ENCODE measurements at places on chromosomes 4 and X.
A peak's percentile ranks its signal among the peaks of the same experiment; 100 is the strongest.

DNA sequence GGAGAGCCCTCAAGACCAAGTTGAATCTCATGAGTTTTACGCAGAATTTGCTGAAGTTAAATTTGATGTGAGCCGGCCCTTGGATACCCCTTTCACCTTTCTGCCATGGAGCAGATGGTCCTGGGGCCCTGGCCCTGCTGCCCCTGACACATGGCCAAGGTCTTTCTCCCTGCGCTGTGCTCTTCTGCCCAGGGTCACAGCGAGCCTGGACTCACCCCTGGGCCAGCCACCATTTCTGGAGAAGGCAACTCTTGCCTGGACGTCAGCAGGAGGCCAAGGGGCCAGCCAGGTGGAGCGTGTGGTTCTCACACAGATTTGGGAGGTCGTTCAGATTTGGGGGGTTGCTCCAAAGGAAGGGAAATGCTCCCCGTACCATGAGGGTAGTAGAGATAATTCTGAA is 30.0 kb downstream of the PCGF3 start:
- ATAC-seq: no peak

DNA sequence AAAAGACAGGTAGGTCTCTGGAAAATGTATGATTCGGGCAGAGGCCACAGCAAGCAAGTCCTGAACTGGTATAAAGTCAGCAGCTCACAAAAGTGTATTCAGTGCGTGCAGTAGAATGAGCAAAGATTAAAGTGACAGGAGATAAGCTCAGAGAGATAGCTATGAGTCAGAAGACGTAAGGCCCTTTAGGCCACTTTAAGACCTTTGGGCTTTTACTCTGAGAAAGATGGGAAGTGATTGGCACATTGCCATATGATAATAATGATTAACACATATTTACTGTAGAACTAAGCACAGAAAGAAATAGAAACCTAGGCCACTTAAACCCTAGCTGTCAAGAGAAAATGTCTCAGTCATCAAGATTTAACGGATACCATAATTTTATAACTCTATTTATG is 51.7 kb downstream of the TBCK start:
- no peak for ATAC-seq

DNA sequence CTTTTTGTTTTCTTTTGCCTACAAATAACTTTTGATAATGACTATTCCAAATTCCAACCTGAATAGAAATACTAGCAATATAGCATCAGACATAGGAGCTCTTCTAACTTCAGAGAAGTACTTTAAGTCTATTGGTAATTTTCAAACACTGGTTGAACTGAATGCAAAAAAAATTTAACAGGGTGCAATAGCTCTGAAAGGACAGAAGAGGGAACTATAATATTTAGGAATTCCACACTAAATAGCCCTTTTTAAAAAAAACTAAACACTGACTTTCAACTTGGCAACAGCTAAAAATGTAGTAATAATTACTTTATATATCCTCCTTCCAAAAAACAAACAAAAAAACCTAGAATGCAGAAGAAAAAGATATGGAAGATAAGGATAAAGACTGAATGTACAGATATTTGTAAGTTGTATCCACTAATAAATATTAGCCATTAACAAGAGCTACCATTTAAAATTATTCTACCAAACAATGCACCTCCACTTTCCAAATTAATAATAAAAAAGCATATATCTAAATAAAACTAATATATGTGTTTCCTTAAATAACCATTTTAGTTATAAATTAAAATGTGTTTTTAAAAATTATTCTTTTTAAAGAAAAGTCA is 81.4 kb downstream of the FBXW7 start:
- no peak for ATAC-seq

DNA sequence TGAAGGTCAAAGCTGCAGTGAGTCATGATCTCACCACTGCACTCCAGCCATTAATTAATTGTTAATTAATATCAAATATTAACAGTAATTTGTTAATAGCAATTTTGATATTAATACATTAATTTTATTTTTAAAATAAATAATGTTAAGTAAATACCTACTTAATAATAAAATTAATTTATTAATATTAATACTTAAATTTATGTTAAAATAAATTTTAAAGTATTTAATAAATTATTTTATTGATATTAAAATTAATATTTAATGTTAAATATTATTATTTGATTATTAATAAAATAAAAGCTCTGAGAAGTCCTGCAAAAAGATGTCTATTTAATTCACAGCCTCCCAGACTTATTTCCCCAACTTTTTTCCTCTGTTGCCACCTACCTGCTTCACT is 25.1 kb upstream of the TRIM2 start:
- no peak for ATAC-seq

DNA sequence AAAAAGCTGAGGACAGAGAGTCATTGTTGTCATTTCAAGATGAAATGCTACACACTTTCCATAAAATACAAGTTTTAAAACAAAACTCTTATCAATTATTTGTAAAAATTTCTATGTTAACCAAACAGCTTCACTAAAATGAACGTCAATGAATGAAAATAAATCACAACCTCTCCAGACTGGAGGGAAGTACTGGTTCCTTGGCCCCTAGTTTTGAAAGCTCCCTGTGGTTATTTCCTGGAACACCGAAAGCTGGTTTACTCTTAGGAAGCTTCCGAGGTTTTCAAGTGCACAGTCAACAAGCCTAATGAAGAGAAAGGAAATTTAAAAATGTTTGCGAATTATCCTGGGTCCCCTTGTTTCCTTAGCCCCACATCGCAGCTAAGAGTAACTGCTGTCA is 191.1 kb upstream of the TTC29 start:
- ATAC-seq: no peak

DNA sequence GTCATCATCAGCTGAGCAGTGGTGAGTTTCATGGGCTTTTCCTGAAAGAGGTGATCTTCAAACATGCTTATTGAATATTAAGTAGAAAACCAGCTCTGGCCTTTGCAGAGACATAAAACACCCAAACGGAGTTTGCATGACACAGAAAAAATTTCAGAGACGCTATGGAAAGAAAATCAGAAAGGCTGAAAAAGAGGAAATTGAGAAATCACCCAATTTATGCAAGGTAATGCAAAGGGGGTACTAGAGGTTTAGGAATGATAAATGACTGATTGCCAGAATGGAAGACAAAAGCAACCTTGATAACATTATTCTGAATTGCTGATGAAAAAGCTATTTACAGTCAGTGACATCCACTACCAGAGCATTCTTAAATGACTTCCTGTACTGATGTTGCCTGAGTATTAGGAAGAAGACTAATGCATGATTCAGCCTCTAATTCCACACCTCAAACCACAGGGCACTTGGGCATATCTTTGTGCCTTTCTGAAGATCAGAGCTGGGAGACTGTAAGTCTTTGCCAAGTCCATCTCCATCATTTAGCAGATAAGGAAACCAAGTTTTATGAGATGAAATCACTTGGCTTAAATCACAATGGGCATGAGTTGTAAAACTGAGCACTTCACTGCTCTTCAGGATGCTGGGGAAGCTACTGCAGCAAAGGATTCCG is 565.7 kb downstream of the PPARGC1A start:
- peak; percentile 38 for ATAC-seq

DNA sequence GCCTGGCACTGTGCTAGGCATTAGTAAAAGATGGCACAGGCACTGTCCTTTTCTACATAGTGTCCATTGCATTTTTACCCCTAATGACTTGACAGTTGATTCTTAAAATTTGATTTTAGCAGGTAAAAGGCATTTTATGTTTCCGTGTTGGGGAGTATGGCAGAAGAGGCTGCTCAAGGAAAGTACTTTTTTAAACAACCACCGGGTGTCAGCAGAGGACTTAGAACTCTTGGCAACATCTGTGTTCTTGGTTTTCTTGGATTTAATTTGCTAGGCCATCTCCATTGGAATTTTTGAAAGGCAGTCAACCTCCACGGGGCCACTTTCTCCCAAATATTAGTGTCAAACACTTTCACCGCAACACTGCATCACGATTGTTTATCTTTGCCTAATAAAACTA is 102.9 kb downstream of the TSPAN7 start:
- ATAC-seq: peak; percentile 64

DNA sequence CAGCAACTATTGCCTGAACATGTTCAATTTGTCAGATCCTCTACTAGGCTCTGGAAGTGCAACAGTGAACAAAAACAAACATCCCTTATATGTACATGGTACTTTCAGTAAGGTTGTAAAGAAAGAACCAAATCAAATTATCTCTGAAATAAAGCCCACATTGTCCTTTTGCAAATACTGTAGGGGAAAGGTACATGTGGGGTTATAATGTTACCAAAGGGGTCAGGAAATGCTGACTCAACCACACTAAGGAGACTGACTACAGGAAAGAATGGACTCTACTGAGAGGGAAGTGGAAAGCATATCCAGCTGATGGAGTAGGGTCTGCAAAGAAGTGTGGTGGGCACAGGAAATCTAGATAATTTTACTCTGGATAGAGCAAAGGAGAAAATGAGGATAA is 61.5 kb downstream of the PCDH18 start:
- ATAC-seq: no peak

DNA sequence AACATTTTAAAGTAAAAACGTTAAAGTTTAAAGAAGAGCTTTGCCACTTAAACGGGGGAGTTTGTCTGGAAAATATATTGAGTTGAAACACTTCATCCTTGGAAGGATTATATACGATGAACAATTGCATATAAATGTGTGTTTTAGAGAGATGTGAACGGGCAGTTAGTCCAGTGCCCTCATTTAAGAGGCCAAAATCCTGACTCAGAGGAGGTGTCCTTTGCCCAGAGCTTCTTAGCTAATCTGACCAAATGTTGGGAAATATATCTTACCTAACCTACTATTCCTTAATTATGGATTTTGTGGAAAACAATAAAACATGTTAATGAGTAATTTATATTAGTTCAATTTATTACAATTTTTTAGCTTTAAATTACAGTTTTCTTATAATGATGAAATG is 327.2 kb upstream of the DIPK2B start:
- ATAC-seq: no peak

- no peak for ATAC-seq
Measured at GRCh38 chrX:110414273-110414672, 55.6 kb downstream of the RTL9 start.

DNA sequence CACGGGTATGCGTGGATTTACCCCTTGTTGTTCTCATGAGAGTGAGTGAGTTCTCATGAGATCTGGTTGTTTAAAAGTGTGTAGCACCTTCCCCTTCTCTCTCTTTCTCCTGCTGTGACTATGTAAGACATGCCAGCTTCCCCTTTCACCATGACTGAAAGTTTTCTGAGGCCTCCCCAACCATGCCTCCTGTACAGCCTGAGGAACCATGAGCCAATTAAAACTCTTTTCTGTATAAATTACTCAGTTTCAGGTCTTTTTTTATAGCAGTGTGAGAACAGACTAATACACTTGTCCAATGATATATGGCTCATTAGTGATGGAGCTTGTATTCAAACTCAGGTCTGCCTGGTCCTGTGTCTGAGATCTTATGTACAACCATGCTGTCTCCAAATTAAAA is 28.5 kb upstream of the RTL3 start:
- ATAC-seq: no peak

DNA sequence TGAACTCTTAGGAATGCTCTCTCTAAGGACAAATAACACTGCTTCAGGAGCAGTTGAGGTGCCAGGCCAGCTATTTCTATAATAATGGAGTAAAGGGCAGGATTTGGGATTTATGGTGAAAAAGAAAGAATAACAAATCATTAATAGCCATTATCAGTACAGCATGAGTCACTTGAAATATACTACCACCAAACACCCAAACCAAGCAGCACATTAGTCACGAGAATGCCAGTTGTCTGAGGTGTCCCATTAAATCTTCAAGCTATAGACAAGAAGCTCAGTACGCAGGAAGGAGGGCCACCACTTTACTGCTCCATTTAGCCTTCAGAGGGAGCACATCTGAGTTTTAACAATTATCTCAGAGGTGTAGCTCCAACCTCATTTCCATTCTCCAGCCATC is 106.8 kb upstream of the MAGEA10 start:
- ATAC-seq: no peak

GRCh38 chr4:94244087-94244828 is 36.6 kb downstream of the SMARCAD1 start:
- ATAC-seq: no peak

DNA sequence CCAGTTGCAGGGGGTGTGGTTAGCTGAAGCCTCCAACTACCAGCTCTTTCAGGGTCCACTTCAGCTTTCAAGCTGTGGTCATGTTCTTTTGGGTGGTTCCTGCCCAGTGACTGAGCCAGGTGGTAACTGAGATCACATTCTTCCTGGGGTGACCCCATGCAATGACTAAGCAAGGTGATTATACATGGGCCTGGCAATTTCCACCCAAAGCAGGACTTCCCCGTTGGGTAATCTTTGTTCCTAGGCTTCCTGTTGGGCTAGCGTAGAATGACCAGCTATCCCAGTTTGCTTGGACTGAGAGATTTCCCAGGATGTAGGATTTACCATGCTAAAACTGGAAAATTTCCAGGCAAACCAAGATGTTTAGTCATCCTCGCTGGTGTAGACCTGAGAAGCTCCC is 18.4 kb upstream of the MAGEB17 start:
- ATAC-seq: no peak

DNA sequence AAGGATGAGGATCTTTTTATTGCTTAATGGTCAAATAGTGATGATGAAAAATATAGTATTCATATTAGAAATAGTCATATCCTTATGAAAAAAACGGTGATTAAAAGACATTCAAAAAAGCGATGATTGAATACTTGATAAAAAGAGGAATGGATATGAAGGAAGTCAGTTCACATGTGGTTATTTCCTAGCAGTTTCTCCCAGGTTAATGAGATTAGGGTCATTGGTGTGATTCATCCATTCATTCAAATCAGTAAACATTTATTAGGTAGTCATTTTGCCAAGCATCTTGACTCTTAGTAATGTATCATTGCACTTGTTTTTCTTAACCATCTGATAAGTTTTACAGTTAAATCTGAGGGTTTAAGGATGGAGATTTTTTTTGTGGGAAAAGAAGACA is 294.1 kb downstream of the ARHGAP24 start:
- ATAC-seq: no peak

DNA sequence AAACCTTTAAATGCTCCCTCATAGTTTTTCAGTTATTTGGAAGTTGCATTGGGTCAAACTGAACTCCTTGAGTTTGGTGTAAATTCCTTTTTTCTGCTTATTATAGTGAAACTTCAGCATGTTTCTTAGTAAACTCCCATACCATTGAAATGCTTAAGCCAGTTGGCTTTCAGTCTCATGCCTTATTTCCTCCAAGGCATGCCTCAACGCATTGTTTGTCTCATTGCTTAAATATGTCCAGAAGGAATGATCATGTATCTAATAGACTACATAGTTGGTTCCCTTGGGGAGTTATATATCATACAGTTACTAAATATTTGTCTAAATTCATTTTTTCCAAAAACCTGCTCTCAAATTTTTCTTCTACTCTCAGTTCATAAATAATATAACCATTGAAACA is 114.0 kb downstream of the STOX2 start:
- no peak for ATAC-seq

All from motor neuron (in vitro differentiated cells).